Psoas muscle (tissue), 8 donors: ENCODE measurements at places on chromosomes 1 and 21. TPM values are rescaled to one million over a fixed set of nuclear protein-coding genes. Genes with fewer than 3 reads are reported as not detected.

DNA sequence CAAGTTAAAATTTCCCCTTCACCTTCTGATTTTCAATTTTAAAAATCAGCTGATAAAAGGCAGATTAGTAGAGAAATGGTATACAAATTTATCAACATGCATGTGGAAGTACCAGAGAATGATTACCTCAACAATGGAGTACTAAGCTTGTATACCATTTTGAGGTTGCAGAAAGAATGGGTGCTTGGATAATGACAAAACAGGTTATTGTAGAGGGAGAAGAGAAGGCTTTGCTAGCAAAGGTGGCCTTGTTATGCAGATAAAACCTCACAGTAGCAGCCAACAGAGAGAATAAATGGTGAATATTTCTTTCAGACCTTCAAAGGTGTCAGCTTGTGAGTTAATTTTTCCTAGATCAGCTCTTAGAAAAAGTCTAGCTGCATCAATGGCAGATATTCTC, 1174.9 kb upstream of the ADGRL4 start:
- no peak overlapping the region for H3K27ac ChIP-seq
- no peak for DNase-seq
- H3K4me3 ChIP-seq: no peak overlapping the region

CA6 gene
- total RNA-seq: not detected

LMOD1 gene
- 17.4 TPM for total RNA-seq

TRMT13 gene
- 4.9 TPM for total RNA-seq

GRCh38 chr1:102219463-102219862, 222.7 kb upstream of the OLFM3 start:
- DNase-seq: no peak
- no peaks in the 10 kb centered on the region for H3K36me3 ChIP-seq
- no peak overlapping the region for H3K4me3 ChIP-seq
- H3K27me3 ChIP-seq: no peaks in the 10 kb centered on the region

DHX9 gene
- 58.7 TPM for total RNA-seq

KCNJ10 gene
- not detected for total RNA-seq

CCDC27 gene
- total RNA-seq: 0.17 TPM

DNA sequence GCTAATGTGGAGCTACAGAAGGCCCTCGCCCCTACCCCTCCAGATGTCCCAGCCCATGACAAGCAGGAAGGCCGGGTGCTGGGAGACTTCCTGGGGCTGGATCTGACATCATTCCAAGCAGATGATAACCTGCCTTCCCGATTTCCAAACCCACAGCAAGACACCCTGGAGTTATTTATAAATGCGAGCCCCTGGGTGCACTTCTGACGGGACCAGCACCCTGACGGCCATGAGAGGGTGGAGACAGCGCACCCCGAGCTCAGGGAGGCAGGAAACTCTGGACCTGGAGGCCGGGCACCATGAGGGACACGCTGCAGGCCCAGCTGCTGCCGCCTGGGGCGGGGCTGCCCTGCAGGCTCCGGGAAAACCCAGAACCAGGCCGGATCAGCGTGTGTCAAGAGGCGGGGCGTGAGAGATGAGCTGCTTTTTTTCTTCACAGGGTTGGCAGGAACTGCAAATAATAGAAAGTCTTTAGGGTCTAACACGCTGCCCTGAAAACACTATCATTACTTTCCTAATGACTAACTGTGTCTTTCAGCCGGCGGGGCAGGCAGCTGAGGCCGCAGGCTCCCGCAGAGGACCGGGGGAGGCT, 2.5 kb upstream of the PCBP3 start:
- no peak overlapping the region for H3K27ac ChIP-seq
- DNase-seq: no peak
- no peak overlapping the region for H3K4me3 ChIP-seq
- H3K36me3 ChIP-seq: no peaks in the 10 kb centered on the region

DNA sequence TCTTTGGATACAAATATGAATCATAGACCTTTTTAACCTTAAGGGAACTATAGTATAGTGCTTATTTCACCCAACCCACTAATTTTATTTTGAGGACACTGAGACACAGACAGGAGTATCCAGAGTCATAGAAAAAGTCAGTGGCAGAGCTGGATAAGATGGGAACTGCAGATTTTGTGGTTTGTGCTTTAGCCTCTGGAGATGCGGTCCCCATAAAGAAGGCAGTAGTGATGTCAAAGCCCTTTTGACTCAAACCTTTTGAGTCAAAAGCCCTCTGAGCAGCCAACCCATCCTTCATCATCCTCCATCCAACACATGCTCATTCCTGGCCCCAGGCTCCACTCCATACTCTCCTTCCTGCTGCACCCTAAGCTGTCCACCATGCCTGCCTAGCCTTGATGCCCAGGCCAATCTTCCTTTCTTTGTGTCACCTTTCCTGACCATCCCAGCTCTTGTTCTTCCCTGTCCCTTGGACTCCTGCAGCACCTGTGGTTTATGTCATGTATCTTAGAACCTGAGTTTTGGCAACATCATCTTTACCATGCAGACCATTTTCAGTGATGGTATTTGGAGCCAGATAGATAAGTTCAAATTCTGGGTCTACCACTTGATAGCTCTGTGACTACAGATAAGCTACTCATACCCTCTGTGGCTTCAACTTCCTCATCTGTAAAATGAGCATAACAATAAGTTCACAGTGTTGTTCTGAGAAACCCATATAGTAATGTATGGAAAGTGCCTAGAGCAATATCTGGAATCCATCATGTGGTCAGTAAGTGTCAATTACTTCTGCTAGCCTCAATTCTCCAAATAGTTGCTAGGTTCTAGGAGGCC, 20.1 kb downstream of the SLAMF1 start:
- no peak overlapping the region for H3K4me3 ChIP-seq
- no peak for DNase-seq
- no peak overlapping the region for H3K27ac ChIP-seq
- H3K27me3 ChIP-seq: no peaks in the 10 kb centered on the region

DNA sequence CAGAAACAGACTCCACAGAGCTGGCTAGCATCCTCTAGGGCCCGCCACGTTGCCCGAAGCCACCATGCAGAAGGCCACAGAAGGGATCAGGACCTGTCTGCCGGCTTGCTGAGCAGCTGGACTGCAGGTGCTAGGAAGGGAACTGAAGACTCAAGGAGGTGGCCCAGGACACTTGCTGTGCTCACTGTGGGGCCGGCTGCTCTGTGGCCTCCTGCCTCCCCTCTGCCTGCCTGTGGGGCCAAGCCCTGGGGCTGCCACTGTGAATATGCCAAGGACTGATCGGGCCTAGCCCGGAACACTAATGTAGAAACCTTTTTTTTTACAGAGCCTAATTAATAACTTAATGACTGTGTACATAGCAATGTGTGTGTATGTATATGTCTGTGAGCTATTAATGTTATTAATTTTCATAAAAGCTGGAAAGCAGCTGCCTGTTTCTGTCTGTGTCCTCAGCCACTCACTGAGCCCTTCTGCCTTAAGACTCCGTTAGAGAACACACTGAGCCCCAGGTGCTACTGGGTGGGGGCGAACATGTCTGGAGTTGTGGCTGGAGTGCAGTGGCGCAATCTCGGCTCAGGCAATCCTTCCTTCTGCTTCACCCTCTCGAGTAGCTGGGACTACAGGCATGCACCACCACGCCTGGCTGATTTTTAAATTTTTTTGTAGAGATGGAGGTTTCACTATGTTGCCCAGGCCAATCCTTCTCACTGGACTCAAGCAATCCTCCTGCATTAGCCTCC, 14.8 kb downstream of the MFSD2A start:
- no peak overlapping the region for H3K4me3 ChIP-seq
- no peak for DNase-seq
- H3K4me1 ChIP-seq: no peaks in the 10 kb centered on the region
- no peak overlapping the region for H3K27ac ChIP-seq
- no peaks in the 10 kb centered on the region for H3K27me3 ChIP-seq

CLCNKA gene
- 0.84 TPM for total RNA-seq

GRCh38 chr1:116945996-116946395, 36.3 kb downstream of the PTGFRN start:
- no peak overlapping the region for H3K27ac ChIP-seq
- no peaks in the 10 kb centered on the region for H3K4me1 ChIP-seq
- no peak for DNase-seq
- H3K4me3 ChIP-seq: no peak overlapping the region
- no peaks in the 10 kb centered on the region for H3K36me3 ChIP-seq

GRCh38 chr21:28074676-28075075, 918.0 kb downstream of the LTN1 start:
- no peaks in the 10 kb centered on the region for H3K27me3 ChIP-seq
- H3K4me1 ChIP-seq: peaks cover 10% of the 10 kb centered on the region
- no peak overlapping the region for H3K27ac ChIP-seq
- DNase-seq: no peak
- H3K4me3 ChIP-seq: no peak overlapping the region

GRCh38 chr1:15750924-15751323, 7.7 kb upstream of the FBLIM1 start:
- no peak overlapping the region for H3K4me3 ChIP-seq
- no peak for DNase-seq
- no peak overlapping the region for H3K27ac ChIP-seq
- no peaks in the 10 kb centered on the region for H3K27me3 ChIP-seq

- H3K4me3 ChIP-seq: no peak overlapping the region
- DNase-seq: no peak
- H3K4me1 ChIP-seq: no peaks in the 10 kb centered on the region
Observed at GRCh38 chr1:5312293-5312674, 657.9 kb downstream of the AJAP1 start.

FLG2 gene
- not detected for total RNA-seq

SLC45A3 gene
- total RNA-seq: 0.57 TPM
